Peyer's patch (tissue), 4 donors: ENCODE measurements at places on chromosomes 12 and 14. TPM values are rescaled to one million over a fixed set of nuclear protein-coding genes. Genes with fewer than 3 reads are reported as not detected.

Gene NXPH4
- total RNA-seq, result not detected

Gene MYF6
- total RNA-seq, result not detected

Gene TESPA1
- 6.6 TPM for total RNA-seq

Gene FAM222A
- total RNA-seq, result 5.8 TPM

Gene SCAF11
- 213 TPM for total RNA-seq

Gene PRPH
- total RNA-seq, result 6.4 TPM

Gene BORCS5
- 22.7 TPM for total RNA-seq

Gene OR4E2
- total RNA-seq, result not detected

Gene ZNF664
- 160 TPM for total RNA-seq

Gene ATL1
- 6.6 TPM for total RNA-seq

Gene DIO2
- total RNA-seq, result 22.3 TPM

DNA sequence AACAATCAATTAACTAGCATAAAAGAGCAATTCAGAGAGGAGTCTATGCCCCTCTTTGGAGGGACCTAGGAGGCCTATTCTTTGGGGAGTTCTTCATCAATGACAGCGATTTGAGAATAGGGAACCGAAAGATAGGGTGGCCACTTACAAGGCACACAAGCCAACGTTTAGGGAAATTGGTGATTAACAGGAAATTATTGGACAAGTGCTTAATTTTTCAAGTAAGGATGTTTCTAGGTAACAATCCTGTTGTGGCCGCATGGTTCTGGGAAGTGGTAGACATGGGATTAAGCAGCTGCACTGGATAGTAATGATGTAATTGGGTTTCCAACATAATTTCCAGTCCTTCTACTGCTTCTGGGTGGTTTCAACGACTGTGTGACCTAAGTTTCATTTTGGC, 83.2 kb downstream of the HMGA2 start:
- no peak for DNase-seq

- DNase-seq, result no peak
These were observed 8.8 kb upstream of the ANKRD33 start for GRCh38 chr12:51879102-51879501.

DNA sequence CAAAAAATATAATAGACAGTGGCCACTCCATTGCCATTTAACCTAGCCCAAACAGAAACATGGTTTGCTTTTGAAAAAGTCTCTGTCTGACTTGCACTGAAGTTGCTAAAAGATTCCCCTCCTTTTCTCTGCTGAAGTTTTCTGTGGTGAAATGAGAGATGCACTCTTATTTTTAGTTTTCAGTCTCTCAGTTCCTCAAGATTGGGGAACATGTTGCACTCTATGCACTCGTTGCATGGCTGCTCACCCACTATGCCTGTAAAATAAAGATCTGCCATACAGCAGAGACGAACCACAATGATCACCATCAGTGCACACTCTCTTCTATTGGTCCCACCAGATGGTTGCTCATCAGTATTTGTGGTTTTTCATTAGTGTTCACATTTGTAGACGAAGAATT, 13.1 kb upstream of the DAAM1 start:
- peak; percentile 50 for DNase-seq

- DNase-seq, result no peak
These were observed 3.0 kb upstream of the PITPNM2 start for GRCh38 chr12:123153906-123154305.

GRCh38 chr12:61504396-61505080, 755.7 kb upstream of the USP15 start:
- no peak for DNase-seq

DNA sequence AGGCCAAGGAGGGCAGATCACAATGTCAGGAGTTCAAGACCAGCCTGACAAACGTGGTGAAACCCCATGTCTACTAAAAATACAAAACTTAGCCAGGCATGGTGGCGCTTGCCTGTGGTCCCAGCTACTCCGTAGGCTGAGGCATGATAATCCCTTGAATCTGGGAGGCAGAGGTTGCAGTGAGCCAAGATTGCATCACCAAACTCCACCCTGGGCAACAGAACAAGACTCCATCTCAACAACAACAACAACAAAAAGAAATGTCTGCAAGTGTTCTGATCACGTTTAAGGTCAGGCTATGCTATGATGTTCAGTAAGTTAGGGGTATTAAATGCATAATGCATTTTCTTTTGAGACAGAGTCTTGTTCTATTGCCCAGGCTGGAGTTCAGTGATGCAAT, 6.7 kb upstream of the PLD4 start:
- no peak for DNase-seq

GRCh38 chr14:22928237-22929103, 706 bp downstream of the PRMT5 start:
- DNase-seq, result no peak

GRCh38 chr12:111870216-111870615, 28.2 kb downstream of the MAPKAPK5 start:
- DNase-seq, result no peak

DNA sequence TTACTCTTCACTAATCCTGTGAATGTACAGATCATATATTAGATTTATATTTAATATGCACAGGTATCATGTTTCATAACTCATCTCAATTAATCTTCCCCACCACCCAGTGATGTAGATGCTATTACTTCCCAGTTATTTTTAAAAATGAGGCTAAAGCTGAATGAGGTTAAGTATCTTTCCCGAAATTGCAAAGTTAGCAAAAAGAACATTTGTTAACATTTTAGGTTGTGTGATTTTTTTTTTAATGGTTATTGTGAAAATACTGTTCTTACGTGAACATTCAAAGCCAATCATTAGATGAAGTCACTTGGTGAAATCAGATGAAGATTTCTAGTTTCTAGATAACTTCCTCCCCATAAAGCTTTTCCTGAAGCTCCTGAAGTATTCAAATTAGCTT, 186.9 kb upstream of the PLEKHA5 start:
- no peak for DNase-seq

DNA sequence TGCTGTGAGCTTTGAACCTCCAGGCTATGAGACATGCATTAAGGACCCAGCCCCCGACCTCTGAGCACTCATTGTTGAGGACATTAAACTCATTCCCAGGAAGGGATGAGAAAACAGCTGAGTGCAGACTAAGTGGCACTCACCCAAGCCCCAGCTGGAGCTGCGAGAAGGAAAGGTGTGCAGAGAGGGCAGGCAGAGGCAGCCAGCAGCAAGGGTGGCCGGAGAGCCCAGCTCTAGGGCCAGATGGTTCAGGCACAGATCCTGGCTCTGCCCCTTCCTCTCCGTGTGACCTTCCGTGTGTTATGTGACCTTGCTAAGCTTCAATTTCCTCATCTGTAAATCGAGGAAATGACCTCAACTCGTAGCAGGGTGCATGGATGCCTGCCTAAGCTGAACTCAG, 3.7 kb downstream of the TSPAN11 start:
- no peak for DNase-seq

DNA sequence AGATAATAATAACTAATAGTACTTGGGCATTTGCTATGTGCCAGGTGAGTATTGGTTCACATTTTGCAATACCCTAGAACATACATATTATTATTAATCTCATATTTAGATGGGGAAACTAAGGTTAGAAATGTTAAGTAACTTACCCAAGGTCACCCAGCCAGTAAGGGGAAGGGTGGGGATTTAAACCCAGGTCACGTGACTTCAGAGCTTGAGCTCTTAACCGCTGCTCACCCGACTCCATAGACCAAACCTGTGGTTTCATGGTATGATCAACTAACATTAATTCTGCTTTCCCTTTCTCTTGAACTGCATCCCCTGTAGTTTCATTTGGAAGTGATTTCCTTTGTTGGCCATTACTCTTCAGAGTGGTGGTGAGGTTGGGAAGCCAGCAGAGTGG, 242.3 kb downstream of the NRXN3 start:
- DNase-seq, result no peak

DNA sequence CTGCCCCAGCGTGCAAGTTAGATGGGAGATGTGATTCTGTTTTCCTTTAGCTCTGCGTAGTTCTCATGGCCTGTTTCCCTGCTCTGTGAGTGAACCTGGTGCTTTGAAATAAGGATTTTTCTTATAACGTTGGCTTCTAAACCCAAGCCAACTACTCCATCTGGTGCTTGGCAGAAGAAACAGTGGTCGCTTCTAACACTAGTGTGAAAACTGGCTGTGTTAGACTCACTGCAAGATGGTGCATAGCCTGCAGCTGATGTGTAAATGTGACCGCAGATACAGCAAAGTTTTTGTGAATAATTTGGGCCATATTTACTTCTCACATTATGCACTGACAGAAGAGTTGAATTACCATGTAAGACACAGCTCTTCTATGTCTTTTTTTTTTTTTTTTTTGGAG, 12.2 kb downstream of the GTF2H3 start:
- DNase-seq, result no peak

DNA sequence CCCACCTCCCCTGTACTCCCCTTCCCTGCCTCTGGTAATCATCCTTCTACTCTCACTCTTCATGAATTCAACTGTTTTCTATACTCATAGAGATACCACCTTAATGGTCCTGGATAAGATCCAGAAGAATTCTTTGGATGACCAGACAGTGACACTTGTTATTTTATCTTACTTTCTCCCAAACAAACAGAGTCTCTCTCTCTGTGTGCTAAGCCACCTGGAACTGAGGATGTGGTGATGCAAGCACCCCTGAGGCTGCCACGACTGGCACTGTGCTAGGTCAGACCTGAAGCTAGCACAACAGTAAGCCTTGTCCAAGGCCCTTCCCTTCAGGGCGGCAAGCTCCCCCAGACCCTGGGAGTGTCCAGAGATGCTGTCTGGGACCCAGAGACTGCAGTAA, 250.2 kb downstream of the C12orf50 start:
- no peak for DNase-seq

DNA sequence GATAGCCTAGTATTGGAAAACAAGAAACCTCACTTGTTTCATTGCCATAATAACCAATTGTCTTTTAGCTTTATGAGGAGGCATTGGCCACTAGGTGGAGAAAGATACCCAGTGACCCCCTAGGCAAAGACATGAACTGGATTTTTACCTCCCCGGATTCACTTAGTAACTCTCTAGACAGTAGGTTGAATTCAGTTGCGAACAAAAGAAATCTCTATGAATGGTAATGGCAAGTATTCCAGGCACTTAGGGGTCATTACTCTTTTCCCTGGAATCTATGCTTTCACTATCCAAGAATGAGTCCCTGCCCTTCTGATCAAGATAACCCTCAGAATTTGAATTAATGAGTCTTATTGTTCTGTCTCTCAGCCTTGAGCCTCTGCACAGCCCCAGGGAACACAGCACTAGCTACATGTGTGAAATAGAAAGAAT, 29.5 kb upstream of the RHOJ start:
- no peak for DNase-seq

DNA sequence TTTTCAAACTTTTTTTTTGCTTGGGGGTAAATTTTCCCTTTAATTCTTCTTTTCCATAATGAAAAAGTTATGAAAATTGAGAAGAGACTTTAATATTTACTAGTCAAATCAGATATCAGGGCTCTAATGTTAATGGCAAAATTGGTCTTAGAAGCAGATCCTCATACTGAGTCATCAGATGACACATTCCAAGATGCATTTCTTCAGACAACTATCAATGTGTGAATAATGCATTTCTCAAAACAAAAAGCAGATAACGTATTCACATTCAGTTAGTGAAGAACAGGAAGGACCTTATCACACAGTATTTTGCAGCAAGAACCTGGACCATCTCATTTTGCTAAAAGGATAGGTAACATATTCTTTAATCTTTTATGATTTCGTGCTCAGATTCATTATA, 130.7 kb downstream of the GPHN start:
- DNase-seq, result no peak
